ENCODE measurements at places on chromosomes 3 and 15. TPM values are rescaled to one million over a fixed set of nuclear protein-coding genes. Genes with fewer than 3 reads are reported as not detected.

The HCLS1 gene
- not detected for total RNA-seq

The SLCO2A1 gene
- 0.16 TPM for total RNA-seq

The GPR160 gene
- total RNA-seq, result not detected

The CSPG4 gene
- 0.32 TPM for total RNA-seq

The GOLGA6D gene
- total RNA-seq, result not detected

The NUP210 gene
- 0.05 TPM for total RNA-seq

The ANKRD34C gene
- not detected for total RNA-seq

The KBTBD8 gene
- total RNA-seq, result 1.5 TPM

The RNF111 gene
- 16.6 TPM for total RNA-seq

The TM4SF4 gene
- total RNA-seq, result not detected

The C3orf85 gene
- total RNA-seq, result not detected

The SAXO2 gene
- 4.0 TPM for total RNA-seq

The SLC38A3 gene
- total RNA-seq, result not detected

DNA sequence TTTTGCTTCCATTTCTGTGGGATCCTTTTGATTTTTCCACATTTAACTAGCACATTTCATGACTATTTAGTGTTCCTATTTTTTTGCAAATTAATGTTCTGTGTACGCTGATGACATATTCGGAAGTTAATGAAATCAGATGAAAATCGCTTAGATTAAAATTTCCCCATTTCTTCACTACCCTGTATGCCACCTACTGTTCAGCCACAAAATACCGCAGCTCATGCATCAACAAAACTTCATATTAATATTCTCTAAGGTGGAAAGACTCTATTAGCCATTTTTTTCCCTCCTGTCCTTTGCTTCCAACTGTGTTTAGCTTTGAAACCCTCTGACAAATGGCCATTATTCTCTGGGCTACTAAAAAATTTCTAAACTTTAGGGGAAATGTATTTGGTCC is 300.6 kb downstream of the MECOM start:
- no peak for DNase-seq

DNA sequence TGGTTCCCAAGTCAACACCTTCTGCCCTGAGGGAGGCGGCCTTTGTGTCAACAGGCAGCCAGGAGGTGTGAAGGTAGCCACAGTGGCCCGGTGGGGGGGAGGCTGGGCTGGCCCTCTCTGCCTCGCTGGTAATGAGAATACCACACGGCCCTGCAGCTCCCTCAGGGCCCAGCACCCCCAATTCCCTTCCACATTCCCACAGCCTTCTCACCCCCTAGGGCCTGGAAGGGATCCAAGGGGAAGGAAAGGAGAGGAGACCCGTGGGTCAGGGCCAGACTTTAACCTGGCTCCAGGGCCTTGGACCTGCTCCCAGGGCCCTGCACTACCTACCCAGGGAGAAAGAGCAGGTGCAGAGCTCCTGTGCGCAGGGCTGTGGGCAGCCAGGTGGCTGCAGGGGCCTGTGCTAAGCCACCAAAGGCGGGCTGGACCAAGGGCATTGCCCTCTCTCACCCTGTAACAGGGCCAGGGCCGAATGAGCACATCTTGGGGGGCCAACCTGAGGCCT is 8.7 kb upstream of the MESP2 start:
- no peak for DNase-seq

DNA sequence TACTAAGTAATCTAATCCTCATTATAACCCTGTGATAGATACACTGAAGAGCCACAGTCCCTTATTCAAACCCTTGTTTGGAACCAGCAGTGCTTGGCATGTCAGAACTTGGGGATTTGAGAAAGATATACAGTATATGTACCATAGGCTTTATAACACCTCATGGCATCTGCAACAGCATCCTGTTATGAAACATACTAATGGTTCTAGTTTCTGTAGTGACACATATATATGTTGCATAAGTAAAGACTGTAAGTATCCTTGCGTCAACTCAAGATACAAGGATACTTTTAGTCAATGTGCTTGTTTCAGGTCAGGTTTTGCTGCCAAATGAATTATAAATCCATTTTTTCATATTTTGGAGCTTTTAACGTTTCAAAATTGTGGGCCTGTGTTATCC is 58.5 kb downstream of the CCNL1 start:
- DNase-seq, result no peak

GRCh38 chr15:77759896-77760592 is 127.3 kb upstream of the LINGO1 start:
- no peak for DNase-seq

DNA sequence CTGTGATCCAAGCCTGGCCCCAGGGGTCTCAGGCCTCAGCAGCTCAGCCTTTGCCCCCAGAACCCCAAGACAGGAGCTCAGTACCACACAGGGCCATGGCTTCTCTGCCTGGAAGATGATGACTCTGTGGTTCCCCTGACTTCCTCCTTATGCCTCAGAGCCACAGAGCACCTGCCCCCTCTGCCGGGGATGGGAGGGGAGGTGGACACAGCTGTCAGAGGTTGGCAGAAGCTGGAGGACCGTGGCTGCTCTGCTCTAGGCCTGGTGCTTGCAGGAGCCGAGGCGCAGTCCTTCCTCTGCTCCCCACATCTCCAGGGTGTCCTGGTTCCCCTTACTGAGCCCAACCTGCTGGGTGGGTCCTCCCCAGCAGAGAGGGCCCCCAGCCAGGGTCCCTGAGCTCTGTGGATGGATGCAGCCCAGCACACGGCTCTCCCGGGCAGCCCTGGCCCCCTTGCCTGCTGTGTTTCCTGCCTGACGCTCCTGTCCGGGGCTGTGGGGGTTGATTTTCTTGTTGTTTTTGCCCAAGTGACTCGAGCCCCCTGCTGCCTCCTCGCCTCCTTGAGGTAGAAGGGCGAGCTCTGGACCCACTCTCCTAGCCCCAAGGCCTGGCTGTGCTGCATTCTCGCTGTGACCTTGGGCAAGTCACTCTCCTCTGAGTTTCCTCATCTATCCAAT is 36.6 kb downstream of the PSTPIP1 start:
- no peak for DNase-seq

- no peak for DNase-seq
Measured at GRCh38 chr15:57647071-57647790, 55.5 kb downstream of the MYZAP start.

- no peak for DNase-seq
Measured at GRCh38 chr3:43525941-43526607, 95.7 kb downstream of the ANO10 start.

- DNase-seq, result no peak
Measured at GRCh38 chr15:29456255-29456654, 186.6 kb upstream of the NSMCE3 start.

DNA sequence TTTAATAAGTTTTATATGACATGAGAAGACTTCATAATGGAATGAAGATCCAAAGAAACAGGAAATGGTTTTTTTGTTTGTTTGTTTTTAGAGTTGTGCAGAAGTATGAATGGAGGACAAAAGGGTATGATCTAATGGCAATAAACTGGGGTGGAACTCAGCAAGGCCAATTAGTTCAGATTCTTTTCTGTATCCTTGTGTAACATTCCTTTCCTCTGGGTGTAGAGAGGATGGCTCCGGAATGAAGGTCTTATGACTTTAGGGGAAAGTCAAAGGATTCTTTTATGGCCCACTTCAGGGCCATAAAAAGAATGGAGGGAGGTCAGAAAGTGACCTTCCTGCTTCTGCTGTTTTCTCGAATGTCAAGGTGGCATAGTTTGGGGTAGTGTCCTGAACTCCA is 152.6 kb downstream of the DPH6 start:
- DNase-seq, result peak; percentile 7

DNA sequence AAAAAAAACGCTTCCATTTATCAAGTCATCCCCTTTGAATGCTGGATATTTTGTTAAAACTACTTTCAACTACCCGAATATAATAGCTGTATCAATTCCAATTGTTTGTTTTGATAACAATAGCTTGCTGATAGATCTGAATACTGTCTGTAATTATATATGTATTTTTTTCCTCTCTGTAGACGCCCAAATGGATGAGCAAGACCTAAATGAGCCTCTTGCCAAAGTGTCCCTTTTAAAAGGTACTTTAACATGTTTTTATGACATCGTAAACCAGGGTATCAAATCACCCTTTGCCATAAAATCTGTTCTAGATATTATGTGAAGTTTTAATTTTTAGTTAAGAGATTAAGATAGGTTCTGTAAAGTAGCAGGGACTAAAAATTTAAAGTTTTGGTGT is 111.5 kb upstream of the FLNB start:
- no peak for DNase-seq

DNA sequence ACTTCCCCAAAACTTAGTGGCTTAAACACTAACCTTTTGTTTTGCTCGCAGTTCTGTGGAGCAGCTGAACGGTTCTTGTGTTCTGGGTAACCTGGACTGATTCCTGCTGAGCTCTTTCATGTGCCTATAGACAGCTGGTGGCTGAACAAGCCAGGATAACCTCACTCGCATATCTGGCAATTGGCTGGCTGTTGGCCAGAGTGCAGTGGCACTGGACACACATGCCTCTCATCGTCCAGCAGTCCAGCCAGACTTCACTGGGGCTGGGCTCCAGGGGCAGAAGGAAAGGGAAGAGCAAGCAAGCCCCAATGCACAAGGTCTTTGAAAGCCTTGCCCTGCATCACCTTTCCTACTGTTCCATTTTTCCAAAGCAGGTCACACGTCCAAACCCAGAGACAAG is 53.6 kb upstream of the GATA2 start:
- no peak for DNase-seq

GRCh38 chr15:33706173-33706572 is 262.1 kb upstream of the CHRM5 start:
- no peak for DNase-seq

DNA sequence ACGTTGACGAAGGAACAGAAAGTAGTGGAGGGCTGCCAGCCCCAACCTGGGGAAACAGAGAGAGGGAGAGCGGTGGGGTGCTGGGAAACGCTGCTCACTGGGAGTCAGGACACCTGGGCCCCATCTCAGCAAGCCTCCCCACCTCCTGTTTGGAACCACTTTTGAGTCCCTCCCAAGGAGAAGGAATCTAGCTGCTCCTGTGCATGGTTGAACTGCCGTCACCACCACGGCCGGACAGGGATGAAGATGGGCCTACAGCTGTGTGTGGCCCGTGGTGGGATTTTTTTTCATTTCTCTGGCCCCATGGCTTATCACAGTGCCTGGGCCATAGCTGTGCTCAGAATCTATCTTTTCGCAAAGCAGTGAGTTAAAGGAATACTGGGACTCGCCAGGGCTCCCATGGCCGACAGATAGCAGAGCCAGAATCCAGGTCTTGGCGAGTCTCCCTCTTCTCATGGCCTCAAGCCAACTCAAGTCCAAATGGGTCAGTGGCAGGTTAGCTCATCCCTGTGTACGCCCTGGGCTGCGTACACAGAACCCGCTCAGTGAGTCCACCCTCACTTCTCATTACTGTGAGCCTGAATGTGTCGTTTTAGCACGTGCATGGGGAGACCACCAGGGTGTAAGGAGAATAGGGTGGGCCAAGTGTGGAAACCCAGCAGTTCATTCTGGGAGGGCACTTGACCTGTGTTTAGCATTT is 271.2 kb downstream of the FAM43A start:
- no peak for DNase-seq

DNA sequence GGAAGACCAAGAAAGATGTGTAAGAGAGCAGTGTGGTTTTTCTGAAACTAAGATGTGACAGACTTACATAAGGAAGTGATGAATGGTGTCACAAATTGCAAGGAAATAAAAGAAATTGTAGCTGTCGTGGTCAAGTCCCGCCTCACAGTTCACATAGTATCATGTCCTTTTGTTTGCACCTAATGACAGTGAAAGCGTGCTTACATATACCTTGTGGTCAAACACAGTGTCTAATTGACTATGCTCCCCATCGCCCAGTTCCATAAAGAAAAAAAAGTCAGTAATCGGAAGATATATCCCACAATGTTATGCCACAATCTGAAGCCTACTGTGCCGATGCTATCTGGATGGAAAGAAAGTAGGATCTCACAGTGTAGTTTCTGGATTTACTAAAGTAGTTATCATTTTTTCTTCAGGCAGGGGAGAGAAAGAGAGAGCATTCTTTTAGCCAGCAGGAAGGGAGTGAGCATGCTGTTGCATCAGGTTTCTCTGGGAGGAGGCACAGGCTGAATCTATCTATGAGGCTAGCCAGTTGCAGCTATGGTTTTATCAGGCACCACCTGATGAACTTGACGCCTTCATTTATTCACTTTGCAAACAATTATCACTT is 9.8 kb upstream of the PLSCR1 start:
- DNase-seq, result no peak

GRCh38 chr15:68375191-68375631 is 56.8 kb downstream of the ITGA11 start:
- DNase-seq, result peak; percentile 24

DNA sequence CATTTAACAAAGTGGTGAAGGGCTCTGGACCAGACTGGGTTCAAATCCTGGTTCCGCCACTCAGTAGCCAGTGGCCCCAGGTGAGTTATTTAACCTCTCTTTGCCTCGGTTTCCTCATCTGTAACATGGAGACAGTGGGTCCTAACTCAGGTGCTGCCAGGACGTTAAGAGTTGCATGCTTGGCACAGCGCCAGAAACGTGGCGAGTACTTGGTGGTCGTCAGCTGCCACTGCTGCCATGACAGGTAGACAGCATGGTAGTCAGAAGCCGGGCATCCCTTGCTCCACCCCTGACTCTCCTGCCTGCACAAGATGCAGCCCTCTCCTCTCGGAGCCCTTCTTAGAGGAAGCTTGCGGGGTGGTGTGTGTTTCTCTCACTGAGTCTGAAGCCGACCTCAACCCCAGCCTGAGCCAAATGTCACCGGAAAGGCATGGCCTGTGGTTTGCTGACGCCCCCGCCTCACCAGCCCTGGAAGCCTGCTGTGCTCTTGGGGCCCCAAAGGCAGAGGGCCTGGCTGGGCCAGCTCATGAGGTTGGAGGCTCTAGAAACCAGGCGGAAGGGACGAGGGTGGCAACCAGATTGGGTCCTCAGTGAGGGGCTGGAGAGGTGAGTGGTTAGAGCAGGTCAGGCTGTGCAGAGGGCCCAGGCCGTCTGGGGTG is 160.8 kb upstream of the TLE3 start:
- DNase-seq, result no peak
